MCF 10A (cell line): ENCODE measurements at places on chromosomes 16 and 17.

DNA sequence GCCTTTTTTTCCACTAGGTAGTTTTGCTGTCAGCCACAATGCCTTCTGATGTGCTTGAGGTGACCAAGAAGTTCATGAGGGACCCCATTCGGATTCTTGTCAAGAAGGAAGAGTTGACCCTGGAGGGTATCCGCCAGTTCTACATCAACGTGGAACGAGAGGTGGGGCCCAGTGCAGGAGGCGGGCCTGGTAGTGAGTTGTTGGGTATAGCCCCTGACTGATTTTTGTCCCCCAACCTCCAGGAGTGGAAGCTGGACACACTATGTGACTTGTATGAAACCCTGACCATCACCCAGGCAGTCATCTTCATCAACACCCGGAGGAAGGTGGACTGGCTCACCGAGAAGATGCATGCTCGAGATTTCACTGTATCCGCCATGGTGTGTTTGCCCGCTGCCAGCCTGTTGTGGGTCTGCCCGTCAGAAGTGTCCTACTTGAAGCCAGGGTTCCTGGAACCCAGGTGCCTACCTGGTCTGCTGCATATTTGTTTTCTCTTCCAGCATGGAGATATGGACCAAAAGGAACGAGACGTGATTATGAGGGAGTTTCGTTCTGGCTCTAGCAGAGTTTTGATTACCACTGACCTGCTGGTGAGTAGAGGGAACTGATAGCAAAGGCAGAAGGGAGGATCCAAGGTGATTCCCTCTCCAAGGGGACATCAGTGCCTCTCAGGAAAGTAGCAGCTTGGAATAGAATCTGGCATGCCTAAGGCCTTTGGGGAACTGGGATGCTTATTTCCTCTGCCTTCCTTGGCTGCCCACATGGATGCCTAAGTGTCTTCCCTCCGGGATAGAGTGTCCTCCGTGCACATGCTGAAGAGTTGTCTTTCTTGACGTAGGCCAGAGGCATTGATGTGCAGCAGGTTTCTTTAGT is 1.9 kb upstream of the CD68 start:
- no peak for DNase-seq

DNA sequence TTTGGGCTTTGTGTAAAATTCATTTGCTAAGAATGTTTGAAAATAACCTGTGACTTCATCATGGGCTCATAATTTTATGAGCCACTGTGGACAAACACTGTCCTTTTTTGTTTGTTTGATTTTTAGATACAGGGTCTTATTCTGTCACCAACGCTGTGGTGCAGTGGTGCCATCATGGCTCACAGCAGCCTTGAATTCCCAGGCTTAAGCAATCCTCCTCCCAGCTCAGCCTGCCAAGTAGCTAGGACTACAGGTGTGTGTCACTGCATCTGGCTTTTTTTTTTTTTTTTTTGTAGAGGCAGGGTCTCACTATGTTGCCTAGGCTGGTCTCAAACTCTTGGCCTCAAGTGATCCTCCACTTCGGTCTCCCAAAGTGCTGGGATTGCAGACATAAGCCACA is 8.3 kb downstream of the TEX2 start:
- DNase-seq = peak; percentile 28

GRCh38 chr17:82204831-82205719 is 7.6 kb downstream of the CCDC57 start:
- peak; percentile 88 for DNase-seq

DNA sequence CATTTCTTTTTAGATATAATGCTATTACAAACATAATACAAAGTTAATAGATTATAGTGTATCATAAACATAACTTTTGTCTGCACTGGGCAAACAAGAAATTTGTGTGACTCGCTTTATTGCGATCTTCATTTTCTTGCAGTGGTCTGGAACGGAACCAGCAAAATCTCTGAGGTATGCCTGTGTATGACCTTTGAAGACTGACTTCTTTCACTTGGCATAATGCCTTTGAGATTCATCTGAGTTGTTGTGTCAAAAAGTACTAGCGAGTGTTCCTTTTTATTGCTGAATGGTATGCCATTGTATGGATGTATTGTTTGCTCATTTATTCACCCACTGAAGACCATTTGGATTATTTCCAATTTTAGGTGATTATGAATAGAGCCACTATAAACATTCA is 69.2 kb downstream of the TANC2 start:
- peak; percentile 57 for DNase-seq

DNA sequence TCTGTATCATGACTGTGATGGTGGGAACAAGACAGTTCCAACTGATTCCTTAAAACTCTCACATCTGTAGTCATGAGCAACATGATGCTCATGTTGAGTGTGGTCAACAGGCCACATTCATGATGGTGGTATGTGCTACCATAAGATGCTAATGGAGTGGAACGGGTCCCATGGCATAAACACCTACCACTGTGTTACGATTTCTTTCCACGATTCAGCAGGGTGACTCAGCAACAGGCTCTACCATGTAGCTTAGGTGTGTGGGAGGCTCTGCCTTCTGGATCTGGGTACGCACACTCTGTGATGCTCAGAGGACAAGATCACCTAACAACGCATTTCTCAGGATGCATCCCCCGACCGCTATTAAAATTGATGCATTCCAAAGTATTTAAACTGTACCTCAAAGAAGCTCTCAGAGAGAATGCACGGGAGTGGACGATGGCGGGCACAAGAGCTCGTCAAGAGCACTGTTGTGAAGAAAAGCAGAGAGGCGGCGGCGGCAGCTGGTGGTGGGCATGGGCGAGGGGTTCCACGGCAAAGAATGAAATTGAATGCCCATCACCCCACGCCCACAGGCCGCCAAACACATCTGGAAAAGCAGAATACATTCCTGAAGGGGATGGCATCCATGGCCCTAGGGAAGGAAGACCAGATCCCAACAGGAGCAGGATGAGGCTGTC is 133.3 kb downstream of the ZNF778 start:
- DNase-seq = no peak

- no peak for DNase-seq
Observed at GRCh38 chr16:84886497-84887090, 66.8 kb downstream of the CRISPLD2 start.
